ENCODE measurements at places on chromosomes 16 and 17.
A peak's percentile ranks its signal among the peaks of the same experiment; 100 is the strongest.

DNA sequence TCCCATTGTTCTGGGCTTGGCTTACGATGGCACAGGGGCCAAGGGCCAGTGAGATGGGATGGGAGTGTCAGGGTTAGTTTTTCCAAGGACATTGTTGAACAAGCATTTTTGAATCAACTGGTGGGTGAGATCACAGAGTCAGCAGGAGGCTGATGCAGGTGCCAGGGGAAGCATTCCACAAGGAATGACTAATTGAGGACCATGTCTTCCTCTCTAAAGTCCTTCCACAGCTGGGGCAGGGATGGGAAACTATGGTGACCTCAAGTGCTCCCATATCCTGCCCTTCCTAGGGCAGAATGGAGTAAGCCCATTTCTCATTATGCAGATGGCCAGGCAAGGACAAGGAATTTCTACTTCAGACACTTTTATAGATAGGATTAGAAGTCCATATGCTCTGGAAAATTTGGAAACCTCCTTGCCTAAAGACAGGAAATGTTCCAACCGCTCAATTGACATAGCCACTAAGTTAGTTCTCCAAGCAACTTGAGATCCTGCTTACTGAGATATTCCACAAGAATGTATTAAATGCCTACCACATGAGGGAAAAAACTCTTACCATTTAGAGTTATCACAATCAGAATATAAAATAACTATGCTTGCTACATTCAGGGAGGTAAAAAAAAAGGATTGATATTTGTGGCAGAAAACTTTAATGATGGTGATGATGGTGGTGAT, 21.2 kb upstream of the ENGASE start:
- DNase-seq: no peak

DNA sequence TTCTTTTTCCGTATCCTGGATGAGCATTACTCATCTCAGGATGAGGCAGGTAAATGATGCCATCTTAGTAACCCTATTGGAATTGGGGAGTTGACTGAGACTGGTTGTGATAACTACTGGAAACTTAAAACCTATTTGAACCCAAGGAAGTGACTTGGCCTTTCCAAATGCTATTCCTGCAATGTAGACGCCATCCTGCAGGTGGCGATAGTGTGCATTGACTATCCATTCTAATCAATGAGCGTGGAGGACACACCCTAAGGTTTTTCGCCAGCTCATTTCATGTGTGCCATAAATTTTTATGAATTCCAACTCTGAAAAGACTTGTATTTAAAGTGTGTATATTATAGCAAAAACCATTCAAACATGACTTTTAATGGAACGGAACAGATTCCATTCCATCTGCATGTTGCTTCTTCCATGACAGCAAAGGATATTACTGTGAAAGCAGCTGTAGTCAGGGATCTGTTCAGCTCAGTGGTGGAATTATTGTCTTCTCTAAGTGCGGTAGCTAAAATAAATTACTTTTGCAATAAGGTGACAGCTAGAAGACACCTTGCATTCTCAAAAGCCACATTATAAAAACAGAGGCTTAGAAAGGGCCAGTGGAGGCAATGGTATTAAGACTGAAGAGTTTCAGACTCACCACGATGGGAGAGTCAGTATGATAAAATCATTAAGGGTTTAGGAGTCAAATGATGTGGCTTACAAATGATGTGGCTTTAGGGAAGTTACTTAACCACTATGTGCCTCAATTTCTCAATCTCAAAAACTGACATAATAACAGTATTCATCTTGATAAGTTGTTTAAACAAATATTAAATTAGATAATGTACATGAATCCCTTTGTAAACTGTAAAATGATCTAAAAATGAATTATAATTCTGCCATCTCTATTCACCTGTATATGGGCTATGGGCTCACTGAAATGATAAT, 55.5 kb downstream of the SYT17 start:
- DNase-seq: no peak

DNA sequence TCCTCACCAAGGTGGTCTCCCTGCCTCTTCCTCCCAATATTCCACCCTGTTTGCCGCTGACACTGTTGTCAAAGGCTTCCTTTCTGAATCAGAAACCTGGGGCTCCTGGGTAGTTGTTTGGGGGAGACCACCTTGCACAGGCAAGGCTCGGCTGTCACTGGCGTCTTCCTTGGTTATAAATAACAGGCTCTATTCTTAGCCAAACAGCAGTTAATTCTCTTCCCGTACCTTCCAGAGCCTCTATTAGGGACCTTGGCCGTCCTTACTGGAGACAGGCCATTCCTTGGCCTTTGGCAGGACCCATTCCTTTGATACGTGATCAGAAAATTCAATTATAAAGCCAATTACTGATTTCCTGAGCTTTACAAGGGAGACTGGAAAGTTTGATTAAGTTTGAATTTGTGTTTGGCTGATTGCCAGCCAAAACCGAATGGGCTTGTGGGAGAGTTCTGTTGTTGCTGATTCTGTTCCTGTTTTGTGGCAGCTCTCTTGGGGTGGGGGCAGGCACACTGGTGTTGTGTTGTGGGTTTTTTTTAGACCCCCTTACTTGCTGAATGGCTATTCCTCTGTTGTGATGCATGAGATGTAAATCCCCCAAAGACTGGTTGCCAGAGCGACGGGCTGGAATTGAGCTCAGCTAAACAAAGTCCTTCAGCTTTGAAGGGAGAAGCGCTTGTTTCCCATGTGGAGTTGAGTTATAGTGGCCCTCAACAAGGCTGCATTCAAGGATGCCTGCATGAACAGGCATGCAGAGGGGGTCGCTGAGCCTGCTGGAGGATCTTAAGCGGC, 104.6 kb downstream of the GNAO1 start:
- DNase-seq: no peak

- DNase-seq: no peak
These were observed 40.8 kb upstream of the NKD1 start for GRCh38 chr16:50507397-50507796.

DNA sequence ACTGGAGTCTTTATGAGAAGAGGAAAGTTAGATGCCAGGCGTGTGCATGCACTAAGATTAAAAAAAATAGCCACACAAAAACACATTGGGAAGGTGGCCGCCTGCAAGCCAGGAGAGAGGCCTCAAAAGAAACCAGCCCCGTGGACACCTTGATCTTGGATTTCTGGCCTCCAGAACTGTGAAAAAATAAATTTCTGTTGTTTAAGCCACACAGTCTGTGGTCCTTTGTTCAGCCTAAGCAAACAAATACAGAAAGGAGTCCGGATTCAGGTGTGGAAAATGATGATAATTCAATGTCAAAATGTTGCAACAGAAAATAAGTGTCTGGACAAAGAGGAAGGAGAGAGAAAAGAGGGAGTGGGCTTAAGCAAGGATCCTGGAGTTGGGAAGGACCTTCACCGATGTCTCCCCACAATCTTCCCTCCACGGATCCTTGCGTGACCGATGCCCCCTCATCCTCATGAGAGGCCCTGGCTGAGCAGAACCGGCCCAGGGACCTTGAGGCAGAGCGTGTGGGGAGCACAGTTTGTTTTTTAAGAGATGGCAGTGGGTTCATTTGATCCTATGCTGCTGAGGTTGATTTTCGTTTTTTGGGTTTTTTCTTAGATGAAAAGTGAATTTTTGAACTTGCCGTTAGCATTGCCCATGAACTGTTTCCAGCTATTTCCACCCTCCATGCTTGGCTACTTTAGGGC, 133.2 kb downstream of the IRX3 start:
- DNase-seq: no peak

GRCh38 chr17:9401434-9401833, 174.2 kb downstream of the STX8 start:
- DNase-seq: no peak

- DNase-seq: no peak
These were observed 448 bp downstream of the VTN start for GRCh38 chr17:28369684-28370034.

- DNase-seq: no peak
These were observed 700 bp downstream of the CCDC43 start for GRCh38 chr17:44688675-44689476.

- DNase-seq: no peak
These were observed 96.6 kb downstream of the SPECC1 start for GRCh38 chr17:20105539-20106280.

DNA sequence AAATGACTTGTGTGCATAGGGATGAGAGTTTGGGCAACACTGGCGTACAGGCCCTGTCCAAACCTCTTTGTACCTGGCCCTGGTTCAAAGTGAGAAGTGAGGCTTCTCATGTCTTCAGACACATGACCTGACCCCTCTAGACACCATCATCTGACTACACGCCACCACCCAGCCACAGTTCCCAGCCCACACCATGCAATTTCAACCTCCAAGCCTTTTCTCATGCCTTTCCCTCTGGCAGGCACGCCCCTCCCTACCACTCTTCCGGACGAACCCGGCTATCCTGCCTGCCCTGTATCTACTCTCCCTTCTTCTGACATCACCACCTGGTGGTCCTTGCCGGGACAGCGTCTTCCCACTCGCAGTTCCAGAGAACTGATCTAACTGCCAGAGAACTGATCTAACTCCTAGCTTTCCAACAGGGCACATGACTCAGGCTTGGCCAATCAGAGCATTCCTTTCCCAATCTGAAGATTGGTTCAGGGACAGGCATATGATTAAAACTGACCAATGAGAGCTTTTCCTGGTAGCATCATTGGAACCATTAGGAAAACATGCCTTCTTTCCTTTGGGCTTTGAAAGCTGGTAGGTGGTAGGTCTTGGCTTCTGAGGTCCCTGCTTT, 27.1 kb upstream of the IL21R start:
- DNase-seq: peak; percentile 71

- no peak for DNase-seq
These were observed 262.6 kb downstream of the PRKCA start for GRCh38 chr17:66564992-66565465.
